ENCODE measurements at places on chromosomes 12 and 14. TPM values are rescaled to one million over a fixed set of nuclear protein-coding genes. Genes with fewer than 3 reads are reported as not detected.

RNASE7 gene
- not detected for total RNA-seq

CPM gene
- total RNA-seq = 0.70 TPM

OR4E2 gene
- not detected for total RNA-seq

ATN1 gene
- 244 TPM for total RNA-seq

SCNN1A gene
- total RNA-seq = 34.7 TPM

CKB gene
- total RNA-seq = 983 TPM

ADCY6 gene
- 40.1 TPM for total RNA-seq

NRL gene
- 1.8 TPM for total RNA-seq

DNA sequence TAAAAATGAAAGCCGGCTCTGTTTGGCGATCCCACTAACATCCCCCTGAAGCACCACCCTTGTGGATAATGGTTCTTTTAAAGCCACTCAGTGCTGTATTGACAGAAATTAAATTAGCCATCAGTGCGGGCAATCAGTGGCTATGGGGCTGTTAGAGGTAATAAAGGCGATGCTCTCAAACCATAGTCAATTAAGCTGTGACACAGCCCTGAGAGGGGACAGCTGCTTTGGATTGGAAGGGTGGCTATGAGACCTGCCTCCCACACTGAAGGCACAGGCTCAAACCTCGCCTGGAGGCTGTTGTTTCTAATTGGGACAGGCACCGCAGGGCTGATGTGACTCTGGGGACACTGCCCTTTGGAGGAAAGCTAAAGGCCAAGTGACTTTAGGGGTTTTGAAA lies 562.2 kb downstream of the VRK1 start:
- DNase-seq = no peak

DNA sequence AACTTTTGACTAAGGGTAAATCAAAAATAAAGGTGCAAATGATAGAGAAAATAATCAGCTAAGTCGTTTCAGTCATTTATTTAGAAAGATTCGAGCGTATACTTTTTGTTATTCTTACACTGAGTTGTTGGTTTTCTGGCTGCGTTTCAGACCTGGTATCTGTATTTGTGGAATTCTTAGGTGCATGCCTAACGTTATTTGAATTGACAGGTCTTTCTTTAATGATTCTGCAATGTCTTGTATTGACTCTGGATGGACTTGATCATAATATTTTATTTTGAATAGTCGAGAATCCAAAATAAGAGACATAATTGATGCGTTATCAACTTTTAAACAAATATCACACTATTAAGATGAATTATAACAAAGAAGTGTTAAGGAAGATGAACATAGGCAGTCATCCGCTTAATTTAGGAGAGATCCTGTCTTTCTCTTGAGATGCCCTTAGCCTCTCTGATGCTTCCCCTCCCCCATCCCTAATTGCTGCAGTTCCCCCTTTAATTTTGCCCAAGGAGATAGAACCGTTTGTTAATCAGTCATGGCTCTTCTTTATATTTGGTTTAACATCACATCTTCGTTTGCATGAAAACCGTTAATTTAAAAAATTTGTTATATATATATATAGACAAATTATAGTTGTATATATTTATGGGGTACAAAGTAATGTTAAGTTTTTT lies 1.8 kb downstream of the ALX1 start:
- DNase-seq = no peak

DNA sequence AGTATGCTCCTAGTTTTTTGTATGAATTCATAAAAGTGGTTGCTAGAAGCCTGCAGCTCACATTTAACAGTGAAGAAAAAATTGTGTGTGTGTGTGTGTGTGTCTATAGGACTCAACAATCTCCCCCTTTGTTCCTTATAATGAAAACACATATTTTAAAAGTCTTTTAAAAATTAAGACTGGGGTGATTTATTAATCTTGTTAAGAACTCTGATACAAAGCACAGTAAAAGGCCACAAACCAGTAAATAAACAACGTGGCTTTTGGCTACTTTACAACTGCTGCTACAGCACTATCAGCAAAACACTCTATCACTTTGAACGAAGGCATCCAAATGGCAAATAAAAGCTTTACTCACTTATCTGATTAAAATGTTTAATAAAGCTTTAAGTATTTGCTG lies 594 bp upstream of the VCPKMT start:
- no peak for DNase-seq

DNA sequence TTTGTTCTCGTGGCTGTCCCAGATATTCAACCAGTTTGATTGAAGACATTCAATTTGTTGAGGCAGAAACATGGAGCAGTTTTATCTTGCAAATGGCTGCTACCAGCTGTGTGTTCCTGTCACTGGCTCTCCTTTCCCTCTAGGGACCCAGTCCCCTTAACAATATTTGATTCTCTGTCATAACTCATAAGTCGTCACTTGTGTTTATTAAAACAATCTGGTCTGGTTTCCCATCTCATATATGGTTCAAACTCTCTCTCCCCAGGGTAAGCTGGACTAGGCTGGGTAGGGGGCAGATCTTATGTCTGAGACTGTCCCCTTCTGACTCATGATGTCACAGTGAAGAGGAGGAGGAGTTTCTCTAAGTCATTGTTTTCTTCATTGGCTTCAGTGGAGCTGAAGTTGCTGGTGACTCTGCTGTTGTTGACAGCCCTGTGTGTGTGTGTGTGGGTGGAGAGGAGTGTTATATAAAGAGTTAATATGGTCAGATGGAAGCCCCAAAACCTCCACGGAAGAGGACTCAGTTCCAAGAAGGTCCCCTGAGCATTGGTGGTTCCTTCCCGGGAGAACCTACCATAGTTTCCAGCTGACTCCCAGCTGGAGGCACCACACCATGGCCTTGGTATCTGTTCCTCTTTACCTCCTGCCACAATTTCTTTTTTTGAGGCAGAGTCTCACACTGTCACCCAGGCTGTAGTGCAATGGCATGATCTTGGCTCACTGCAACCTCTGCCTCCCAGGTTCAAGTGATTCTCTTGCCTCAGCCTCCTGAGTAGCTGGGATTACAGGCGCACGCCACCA lies 16.1 kb upstream of the GNG2 start:
- no peak for DNase-seq

GRCh38 chr14:77212097-77212870 lies 30.7 kb downstream of the TMEM63C start:
- no peak for DNase-seq

DNA sequence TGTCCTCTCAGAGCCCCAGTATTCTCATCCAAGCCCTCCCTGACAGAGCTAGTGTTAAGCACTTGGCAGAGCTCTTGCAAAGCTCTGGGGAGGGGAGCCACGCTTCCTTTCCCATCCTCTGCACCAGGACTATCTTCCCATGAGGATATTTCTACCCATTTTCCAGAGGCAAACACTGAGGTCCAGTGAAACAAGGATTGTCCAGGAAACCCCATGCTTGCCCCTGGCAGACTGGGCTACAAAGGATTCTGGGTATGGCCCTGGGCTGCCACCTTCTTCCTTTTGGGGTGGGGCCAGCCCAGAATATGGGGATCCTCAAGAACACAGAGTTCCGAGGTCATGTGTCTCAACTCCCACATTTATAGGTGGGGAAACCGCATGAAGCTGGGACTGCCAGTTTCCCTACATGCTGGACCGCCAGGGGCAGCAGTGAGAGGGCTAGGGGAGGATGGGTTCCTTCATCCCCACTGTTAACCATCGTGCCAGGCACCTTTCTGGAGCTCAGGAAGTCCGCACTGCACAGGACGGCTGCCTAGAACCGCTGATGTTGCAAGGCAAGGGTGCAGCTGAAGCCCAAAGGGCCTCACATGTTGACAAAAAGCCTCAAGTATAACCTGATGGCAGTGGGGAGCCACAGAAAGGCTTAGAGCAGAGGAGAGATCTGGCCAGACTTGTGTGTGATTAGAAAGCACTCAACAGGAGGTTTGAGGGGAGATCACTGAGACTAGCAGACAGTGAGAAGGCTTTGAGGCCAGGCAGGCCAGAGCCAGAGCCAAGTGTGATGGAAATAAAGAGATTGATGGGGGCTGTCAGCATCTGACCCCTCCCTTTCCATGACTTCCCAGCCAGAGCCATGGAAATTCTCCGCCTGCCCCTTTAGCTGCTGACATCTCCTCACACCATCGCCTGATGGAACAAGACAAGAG lies 5.5 kb upstream of the CCDC85C start:
- no peak for DNase-seq

DNA sequence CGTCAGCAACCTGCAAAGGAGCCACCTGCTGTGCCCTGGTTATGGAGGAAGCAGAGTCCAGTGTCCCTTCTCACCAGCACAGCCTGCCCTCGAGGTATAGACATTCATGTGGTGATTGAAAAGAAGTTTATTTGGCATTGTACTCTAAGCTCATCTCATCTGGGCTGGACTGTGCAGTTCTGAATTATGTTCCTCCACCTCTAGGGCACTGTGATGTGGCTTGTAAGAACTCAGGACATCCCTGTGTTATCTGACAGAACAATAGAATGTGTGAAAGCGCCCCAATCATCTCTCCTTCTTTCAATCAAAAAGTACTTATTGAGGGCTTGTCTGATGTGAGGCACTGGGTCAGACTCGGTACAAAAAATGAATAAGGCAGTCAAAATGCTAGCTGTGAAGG lies 140.1 kb downstream of the DHRS2 start:
- DNase-seq = no peak

DNA sequence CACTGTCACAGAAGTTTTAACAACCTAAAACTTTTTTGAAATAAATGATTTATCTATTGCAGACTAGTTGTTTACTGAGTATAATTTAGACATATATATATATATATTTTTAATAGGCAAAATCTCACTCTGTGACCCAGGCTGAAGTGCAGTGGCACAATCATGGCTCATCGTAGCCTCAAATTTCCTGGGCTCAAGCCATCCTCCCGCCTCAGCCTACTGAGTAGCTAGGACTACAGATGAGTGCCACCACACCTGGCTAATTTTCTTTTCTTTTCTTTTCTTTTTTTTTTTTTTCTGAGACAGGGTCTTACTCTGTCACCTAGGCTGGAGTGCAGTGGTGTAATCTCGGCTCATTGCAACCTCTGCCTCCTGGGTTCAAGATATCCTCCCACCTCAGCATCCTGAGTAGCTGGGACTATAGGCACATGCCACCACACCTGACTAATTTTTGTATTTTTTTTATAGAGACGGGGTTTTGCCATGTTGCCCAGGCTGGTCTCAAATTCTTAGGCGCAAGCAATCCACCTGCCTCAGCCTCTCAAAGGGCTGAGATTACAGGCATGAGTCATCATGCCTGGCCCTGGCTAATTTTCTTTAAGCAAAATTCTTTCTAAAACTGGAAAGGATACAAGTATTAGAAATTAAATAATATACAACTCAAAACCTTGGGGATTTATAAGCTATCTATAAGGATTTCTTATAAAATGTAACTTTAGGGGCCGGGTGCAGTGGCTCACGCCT lies 23.1 kb downstream of the EEA1 start:
- DNase-seq = no peak

DNA sequence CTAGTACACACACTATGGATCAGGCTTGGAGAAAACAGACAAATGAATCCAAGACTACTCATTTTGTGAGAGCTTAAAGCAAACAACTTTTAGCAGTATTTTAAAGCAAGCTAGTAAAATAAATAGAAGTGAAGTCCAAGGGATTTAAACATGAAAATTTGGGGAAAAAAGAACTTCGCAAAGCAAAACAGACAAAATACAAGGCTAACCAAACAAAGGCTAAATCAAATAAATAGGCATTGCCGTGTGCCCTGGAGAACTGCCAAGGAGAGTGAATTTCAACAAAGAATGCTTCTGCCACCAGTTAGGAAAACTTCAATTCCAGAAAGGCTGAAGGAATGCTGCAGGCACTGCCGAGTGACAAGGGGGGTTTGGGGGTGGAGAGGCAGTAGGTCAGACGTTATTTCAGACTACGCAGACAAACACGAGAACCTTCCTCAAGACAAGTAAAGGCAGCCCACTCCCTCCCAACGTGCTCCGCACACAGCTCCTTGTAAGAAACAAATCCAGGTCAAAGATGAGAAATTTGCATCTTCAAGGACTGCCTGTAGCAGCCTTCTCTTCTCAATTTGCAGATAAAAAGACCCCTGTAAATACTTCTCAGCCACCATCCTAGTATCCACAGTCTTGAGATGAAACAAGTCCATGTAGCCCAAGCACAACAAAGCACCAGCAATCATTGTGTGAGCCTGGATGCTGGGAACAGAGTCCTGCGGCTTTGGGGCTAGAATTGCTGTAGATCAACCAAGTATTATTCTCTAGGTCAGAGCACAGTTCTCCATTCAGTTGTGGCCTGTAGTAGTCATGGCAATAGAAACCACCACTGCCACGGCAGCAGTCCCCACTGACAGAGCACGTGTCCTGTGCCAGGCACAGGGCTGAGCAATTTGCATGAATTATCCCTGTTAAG lies 43.3 kb downstream of the EFCAB11 start:
- peak; percentile 69 for DNase-seq

GRCh38 chr12:55996715-55997534 lies at the start of gene SUOX:
SUOX (plus strand) TSS chr12:55997276; CDS start chr12:56002222, 4,946 bp downstream.
- peak; percentile 100 for DNase-seq

GRCh38 chr14:96574633-96575632 lies 72.8 kb downstream of the PAPOLA start:
- DNase-seq = no peak

- no peak for DNase-seq
These were observed 182.2 kb downstream of the KITLG start for GRCh38 chr12:88398031-88398430.
